Activated CD4-positive, alpha-beta T cell treated with anti-CD3 and anti-CD28 coated beads for 36 hours (primary cell): ENCODE measurements at places on chromosomes 13 and 19. TPM values are rescaled to one million over a fixed set of nuclear protein-coding genes. Genes with fewer than 3 reads are reported as not detected.

PSG11 gene
- not detected for total RNA-seq

PGLYRP1 gene
- total RNA-seq = not detected

SPIB gene
- 0.33 TPM for total RNA-seq

ZNF616 gene
- 15.7 TPM for total RNA-seq

GSX1 gene
- total RNA-seq = not detected

HRC gene
- not detected for total RNA-seq

CTXN1 gene
- 0.47 TPM for total RNA-seq

SSC5D gene
- 0.32 TPM for total RNA-seq
